Hematopoietic multipotent progenitor cell treated with erythropoietin and hydrocortisone succinate and interleukin-3 and kit ligand, for 4 days (in vitro differentiated cells): ENCODE measurements at places on chromosomes 11 and 22.

DNA sequence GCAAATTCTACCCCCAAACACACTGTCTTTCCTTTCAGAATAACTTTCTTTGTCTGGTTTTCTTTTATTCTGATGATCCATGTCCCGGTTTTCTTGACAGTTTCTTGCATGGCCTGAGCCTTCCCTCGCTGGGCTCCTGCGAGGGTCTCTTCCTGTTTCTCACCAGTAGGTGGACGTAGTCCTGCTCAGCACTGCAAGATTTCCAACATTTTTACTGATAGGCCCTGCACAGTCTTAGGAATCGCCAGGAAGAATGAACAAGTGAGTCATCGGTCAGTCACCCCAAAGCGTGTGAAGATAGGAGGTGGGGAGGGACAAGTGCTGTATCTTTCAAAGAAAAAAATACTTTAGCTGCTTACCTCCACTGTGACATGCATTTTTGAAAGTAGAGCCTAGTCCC is 16.9 kb upstream of the KIRREL3 start:
- DNase-seq = peak; percentile 2

GRCh38 chr11:120605469-120605868 is 93.9 kb downstream of the GRIK4 start:
- no peak for DNase-seq

DNA sequence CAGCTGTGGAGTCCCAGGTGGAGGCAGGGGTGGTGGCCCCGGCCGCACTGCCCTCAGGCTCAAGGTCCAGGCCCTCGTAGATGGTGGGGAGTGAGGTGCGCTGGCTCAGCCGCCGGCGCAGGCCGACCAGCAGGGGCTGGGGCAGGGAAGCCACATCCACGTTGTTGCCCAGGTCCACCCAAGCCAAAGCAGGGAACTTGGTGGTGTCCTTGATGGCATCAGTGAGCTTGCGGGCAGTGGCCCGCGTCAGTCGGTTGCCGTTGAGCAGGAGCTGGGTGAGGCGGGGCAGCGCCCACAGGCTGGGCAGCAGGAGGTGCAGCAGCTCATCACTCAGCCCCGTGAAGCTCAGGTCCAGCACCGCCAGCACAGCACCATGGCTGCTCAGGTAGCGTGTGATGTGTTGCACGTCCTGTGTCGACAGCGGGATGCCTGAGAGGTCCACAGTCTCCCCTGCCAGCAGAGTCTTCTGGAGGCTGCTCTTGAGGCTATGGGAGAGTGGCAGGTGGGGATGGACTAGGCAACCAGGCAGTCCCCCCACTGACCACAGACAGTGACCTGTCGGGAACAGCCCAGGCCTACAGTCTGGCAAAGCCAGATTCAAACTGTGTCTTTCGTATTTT is 6.8 kb downstream of the LRRC75B start:
- no peak for DNase-seq

DNA sequence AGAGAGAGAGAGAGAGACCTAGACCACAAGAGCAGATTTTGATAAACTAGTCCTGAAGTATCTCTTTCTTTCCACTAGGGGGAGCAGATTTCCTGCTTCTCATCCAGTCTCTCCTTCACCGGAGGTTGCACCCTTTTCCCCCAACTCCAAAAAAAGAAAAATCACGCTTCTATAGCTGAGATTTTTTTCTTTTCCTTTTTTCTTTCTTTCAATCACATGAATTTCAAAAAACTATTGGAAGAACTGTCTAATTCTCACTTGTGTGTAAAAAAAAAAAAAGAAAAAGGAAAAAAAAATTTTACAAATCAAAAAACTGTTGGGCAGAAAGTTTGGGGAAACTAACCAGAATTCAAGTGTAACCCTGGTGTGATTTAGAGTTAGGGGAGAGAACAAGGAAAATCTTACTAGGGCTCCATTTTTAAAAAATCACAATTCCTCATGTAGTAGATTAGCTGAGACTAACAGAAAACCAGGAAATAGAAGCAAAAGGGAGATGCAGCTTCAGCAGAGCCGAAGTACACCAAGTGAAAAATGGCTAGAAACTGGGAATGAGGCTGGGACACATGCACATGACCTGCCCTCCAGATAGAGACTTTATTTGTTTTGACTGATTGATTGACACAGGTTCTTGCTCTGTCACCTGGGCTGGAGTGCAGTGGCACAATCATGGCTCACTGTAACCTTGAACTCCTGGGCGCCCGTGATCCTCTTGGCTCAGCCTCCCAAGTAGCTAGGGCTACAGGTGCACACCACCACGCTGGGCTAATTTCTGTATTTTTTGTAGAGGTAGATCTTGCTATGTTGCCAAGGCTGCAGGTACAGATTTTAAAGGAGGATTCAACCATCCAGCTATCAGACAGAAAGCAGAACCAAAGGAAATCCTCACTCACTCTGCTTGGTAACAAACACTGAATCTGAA is 27.1 kb downstream of the SDHD start:
- peak; percentile 86 for DNase-seq

- peak; percentile 91 for DNase-seq
These were observed 15.6 kb downstream of the SREBF2 start for GRCh38 chr22:41848468-41848867.

DNA sequence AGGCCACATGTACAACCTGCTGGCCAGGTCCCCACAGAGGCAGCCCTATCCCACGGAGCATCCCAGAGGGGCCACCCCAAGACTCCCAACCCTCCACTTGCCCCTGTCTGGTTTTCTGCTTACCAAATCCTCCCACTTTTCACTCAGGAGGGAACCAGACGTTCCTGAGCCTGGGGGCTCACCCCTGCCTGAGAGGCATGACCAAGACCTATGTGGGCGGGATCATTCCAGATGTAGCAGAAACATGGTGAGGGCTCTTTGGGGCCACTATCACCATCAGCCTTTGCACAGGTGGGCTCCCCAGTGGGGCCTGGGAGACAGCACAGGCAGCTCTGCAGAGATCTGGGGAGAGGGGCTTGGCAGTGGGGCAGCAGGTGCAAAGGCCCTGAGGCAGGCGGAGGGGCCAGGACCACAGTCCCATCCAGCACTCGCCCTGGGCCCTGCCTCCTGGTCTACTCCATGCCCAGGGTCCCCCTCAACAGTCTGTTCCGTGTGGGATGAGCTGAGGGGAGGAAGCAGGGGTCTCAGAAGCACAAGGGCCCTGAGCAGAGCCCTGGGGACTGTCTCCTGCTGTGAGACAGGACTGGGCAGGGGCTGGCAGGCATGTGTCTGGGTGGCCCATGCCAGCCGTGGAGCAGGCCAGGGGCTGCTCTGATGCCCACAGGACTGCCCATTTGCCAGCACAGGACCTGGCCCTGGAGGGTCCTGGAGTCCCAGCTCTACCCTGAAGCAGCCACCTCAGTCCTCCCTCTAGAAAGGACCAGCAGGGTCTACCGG is 9.4 kb downstream of the PIM3 start:
- DNase-seq = no peak

GRCh38 chr11:119094816-119095065 is 6.9 kb downstream of the DPAGT1 start:
- DNase-seq = peak; percentile 87

GRCh38 chr11:11416917-11417316 is 63.9 kb upstream of the CSNK2A3 start:
- peak; percentile 25 for DNase-seq

- no peak for DNase-seq
These were observed 314.0 kb upstream of the CTSC start for GRCh38 chr11:88651556-88651955.

DNA sequence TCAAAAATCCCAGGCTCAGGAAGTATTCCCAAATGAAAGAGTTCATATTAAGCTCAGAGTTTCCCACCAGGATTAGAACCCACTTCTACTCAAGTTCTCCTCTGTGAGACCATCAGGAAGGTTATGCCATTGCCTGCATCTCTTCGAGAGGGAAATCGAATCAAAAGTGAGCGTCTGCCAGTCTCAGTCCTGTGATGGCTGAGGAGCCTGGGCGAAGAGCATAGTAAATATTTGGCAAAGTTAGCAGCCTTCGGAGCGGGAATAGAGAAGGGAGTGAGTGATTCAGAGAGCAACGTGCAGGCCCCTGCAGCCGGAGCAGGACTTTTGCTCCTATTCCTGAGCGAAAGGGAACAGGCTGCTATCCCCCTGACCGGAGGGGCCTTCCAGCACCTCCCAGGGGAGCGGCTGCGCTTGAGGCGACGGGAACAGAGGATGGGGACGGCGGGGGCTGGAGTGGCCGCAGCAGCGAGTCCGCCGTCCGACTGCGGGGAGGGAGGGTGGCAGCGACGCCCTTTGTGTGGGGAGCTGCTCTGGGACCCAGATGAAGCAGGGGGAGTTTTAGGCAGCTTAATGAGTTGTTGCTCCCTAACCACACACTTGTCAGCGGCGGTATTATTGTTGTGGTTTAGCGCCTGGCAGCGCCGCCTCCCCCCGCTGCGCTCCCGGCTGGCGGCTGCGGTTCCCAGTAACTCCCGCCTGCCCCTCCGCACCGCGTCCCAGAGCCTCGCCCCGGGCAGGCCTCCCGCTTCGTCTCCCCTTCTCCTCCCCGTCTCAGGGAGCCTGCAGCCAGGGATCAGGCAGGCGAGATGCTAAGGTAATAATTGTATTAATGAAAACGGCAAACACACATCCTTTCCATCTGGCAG is 21.7 kb upstream of the NRGN start:
- peak; percentile 59 for DNase-seq
